ENCODE measurements at places on chromosomes 2 and 18. TPM values are rescaled to one million over a fixed set of nuclear protein-coding genes. Genes with fewer than 3 reads are reported as not detected.
A peak's percentile ranks its signal among the peaks of the same experiment; 100 is the strongest.

- DNase-seq: no peak
- peaks cover 5% of the 10 kb centered on the region for H3K4me1 ChIP-seq
- H3K27me3 ChIP-seq: no peaks in the 10 kb centered on the region
- no peak overlapping the region for H3K4me3 ChIP-seq
- no peaks in the 10 kb centered on the region for H3K36me3 ChIP-seq
These were observed 22.3 kb downstream of the QPCT start for GRCh38 chr2:37366773-37367172.

DNA sequence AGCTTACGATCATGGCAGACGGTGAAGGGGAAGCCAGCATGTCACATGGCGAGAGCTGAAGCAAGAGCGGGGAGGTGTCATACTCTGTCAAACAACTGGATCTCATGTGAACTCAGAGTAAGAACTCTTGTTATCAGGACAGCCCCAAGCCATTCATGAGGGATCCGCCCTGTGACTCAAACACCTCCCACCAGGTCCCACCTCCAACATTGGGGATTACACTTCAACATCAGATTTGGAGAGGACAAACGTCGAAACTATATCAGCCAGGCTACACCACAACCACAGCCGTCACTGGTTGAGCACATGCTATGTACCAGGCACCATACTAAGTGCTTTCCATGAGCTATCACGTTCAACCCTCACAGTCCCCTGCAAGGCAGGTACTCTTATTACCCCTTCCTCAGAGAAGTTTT, 293.8 kb downstream of the PRKCE start:
- H3K27me3 ChIP-seq: no peaks in the 10 kb centered on the region
- H3K4me1 ChIP-seq: no peaks in the 10 kb centered on the region
- H3K4me3 ChIP-seq: no peak overlapping the region
- H3K36me3 ChIP-seq: no peaks in the 10 kb centered on the region
- DNase-seq: no peak
- H3K27ac ChIP-seq: no peak overlapping the region

GRCh38 chr2:8877332-8877731, 39.9 kb upstream of the KIDINS220 start:
- no peak overlapping the region for H3K4me3 ChIP-seq
- peaks cover 7% of the 10 kb centered on the region for H3K4me1 ChIP-seq
- no peak for DNase-seq
- H3K27me3 ChIP-seq: no peaks in the 10 kb centered on the region
- no peaks in the 10 kb centered on the region for H3K36me3 ChIP-seq
- H3K27ac ChIP-seq: no peak overlapping the region

The GPR35 gene
- 14.0 TPM for polyA plus RNA-seq

DNA sequence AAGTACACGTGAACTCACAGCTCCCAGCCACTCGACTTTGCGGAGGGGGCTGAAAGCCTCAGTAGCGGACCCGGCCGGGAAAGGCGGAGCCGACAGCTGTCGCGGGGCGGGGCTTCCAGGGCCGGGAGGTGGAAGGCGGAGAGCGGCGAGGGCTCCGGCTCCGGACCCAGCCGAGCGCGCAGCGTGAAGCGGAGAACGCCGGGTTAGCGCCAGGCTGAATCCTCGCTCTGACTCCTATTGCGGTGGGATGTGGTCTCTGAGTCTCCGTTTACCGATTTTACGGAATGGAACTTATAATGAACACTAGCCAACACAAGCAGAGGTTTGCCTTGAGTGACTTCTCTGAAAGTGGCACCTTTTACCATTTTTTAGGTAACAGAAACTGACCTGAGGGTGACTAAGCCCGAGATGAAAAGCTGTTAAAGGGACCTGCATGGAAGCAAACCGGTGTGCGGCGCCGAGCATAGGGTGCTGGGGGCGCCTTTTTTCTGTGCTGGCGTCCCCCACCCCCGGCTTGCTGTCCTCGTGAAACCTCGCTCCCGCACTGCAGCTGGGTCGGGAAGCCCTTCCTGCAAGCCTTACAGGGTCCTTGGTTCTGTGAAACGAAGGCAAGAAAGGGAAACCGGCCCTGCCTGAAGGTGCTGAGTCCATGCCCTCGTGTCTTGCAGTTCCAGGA, 72.9 kb downstream of the EN1 start:
- no peak overlapping the region for H3K4me3 ChIP-seq
- no peaks in the 10 kb centered on the region for H3K36me3 ChIP-seq
- H3K4me1 ChIP-seq: peaks cover 4% of the 10 kb centered on the region

GRCh38 chr2:175432021-175432420, 250.5 kb upstream of the ATP5MC3 start:
- H3K27ac ChIP-seq: no peak overlapping the region
- DNase-seq: no peak
- no peaks in the 10 kb centered on the region for H3K27me3 ChIP-seq
- H3K36me3 ChIP-seq: no peaks in the 10 kb centered on the region
- H3K4me3 ChIP-seq: no peak overlapping the region
- H3K4me1 ChIP-seq: no peaks in the 10 kb centered on the region

GRCh38 chr2:173355132-173355865, 627 bp downstream of the CDCA7 start:
- peaks cover 14% of the 10 kb centered on the region for H3K4me1 ChIP-seq
- peaks cover 9% of the 10 kb centered on the region for H3K27me3 ChIP-seq
- peak; percentile 59 for DNase-seq

Data from B cell (primary cell).